GM12878 (cell line): ENCODE measurements at places on chromosomes 11 and 22. TPM values are rescaled to one million over a fixed set of nuclear protein-coding genes. Genes with fewer than 3 reads are reported as not detected.

Gene ACRV1
- total RNA-seq: 0.21 TPM in 1 of 2 replicates, not detected in the other

- DNase-seq: no peak
These were observed 22.8 kb upstream of the ACCSL start for GRCh38 chr11:44024977-44025376.

Gene GRAMD1B
- total RNA-seq: 49.1 and 52.1 TPM in 2 replicates

DNA sequence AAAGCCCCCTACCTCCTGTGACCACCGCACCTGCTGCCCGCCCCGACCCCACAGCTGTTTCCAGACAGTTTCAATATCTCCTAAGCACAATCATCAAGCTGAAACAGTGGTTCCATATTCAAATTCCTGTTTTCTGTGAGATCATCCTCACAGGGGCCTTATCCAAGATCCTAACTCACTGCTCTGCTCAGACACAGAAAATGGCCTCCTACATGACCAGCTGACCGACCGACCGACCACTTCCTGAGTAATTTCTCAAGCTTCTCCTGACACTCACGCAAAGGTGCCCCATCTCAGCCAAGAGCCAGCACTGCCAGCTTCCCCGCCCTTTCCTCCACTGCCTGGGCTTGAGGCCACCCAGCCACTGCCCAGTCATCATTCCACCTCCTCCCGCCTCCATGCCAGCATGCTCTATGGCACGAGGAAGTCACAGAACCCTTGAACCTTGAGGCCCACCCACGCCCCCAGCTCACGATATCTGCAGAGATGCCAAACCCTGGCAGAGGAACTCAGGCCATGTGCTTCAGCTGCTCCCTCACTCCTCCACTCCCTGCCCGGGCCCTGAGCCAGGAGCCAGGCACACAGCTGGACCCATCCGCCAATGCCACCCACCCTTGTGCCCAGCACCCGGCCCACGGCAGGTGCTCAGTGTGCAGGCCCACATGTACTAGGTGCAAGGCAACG, 14.0 kb downstream of the KIAA0930 start:
- DNase-seq: no peak

- no peak for DNase-seq
These were observed 8.3 kb downstream of the TMEM138 start for GRCh38 chr11:61370349-61371005.

DNA sequence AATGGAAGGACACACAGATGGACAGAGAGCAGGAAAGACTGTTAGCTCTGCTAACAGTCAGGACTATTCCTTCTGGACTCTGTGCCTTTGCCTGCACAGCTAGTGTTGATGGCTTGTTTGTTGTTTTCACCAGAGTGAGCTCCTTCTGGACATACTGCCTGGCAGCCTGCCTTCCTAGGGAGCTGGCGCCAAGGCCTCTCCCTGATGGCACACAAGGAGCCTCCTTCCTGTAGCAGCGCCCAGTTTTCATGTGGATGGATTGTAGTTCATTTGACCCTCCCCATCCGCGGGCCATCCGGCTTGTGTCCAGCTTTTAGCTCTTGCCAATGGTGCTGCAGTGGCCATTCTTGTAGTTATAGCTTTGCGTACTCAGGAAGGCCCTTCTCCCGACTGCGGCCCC, 16.6 kb upstream of the BCR start:
- DNase-seq: no peak

GRCh38 chr11:20518323-20518834, 81.0 kb upstream of the SLC6A5 start:
- no peak for DNase-seq

Gene CCDC87
- total RNA-seq: 0.08 and 0.13 TPM in 2 replicates
